ENCODE measurements at places on chromosomes 12 and 14.
A peak's percentile ranks its signal among the peaks of the same experiment; 100 is the strongest.

DNA sequence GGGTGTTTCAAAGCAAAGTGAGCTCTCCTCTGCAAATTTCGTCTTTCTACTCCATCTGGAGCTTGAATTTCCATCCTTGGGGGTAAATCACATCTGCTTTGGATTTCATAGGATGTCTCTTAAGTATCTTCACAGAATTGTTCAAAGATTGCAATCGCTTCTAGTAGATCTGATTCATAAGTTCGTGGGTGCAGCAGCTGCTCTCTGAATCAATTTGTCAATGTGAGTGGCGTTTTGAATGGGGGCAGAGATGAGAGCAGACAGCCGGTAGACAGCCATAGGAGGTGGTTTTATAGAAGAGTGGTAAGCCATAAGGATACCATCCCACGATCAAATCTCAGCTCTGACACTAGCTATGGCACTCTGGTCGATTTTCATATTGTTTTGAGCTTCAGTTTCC is 146.0 kb upstream of the RPH3A start:
- no peak for DNase-seq

- DNase-seq: no peak
Measured at GRCh38 chr12:112905451-112906089, 1.2 kb upstream of the OAS1 start.

DNA sequence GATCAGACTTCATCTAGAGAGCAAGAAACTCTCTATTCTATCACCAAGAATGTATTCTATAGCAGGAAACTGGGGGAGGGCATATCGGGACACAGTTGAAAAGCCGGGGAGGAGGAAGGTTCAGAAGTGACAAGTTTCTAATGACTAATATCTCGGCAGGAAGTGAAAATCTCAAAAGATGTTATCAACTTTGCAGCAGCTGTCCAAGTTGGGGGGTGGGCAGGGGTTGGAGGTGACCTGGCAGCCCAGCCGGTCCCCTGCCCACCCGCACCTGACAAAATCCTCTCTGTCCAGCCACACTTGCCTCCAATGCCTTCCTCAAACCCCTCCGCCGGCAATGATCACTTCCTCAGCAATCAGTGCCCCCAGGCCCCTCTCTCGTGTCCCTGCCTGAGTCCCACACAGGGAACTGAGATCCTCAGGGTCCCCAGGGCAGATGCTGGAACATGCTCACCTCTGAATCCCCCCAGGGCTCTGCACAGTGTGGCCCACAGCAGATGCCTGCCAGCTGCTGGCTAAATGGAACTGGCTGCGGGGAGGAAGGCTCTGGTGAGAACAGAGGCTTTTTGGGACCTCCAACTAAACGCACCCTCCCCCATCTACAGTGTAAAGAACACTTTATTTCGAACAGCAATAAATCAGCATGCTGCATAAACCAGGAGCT is 43.9 kb downstream of the CCDC88C start:
- peak; percentile 8 for DNase-seq

GRCh38 chr12:116060764-116061163 is 216.7 kb downstream of the MED13L start:
- no peak for DNase-seq

DNA sequence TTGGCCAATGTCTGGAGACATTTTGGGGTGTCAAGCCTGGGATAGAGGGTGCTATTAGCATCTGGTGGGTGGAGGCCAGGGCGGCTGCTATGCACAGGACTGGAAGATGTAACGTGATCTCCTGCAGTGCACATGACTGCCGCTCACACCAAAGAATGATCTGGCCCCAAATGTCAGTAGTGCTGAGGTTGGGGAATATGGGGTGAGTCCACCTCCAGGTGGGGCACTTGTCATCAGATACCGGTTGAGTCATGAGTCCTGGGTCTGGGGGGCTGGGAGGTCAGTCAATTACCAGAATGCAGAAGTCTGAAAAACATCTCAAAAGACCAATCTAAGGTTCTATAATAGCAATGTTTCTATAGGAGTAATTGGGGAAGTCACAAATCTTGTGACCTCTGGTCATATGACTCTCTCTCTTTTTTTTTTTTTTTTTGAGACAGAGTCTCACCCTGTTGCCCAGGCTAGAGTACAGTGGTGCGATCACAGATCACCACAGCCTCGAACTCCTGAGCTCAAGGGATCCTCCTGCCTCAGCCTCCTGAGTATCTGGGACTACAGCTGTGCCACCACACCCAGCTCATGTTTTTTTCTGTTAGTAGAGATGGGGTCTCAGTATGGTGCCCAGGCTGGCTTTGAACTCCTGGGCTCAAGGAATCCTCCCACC is 6.0 kb upstream of the SDSL start:
- DNase-seq: no peak

GRCh38 chr12:29110506-29111442 is 38.3 kb upstream of the FAR2 start:
- DNase-seq: no peak

DNA sequence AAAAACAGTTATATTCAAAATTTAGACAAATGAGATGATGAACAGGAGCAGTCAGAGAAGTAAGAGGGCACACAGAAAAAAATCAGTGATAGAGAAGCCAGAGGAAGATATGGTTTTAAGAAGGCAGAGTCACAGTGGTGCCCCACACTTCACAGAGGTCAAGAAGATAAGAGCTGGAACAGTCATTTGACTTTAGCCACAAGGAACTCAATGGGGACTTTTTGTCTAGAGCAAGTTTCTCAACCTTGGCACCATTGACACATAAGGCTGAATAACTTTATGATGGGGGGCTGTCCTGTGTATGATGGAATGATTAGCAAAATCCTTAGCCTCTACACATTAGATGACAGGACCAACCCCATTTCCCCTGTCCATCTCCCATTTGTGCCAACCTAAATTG is 172.8 kb upstream of the PLEKHG7 start:
- no peak for DNase-seq
